Activated T-helper 2 cell treated with anti-CD3 and anti-CD28 coated beads, Interferon-gamma antibody, Interleukin-2, Interleukin-4, amounts not matched to agents 10 μg/mL and 5 μg/mL and 100 μg/mL, durations not matched to agents 14 hours and 24 hours and 36 hours (primary cell): ENCODE measurements at places on chromosomes 12 and 14.

DNA sequence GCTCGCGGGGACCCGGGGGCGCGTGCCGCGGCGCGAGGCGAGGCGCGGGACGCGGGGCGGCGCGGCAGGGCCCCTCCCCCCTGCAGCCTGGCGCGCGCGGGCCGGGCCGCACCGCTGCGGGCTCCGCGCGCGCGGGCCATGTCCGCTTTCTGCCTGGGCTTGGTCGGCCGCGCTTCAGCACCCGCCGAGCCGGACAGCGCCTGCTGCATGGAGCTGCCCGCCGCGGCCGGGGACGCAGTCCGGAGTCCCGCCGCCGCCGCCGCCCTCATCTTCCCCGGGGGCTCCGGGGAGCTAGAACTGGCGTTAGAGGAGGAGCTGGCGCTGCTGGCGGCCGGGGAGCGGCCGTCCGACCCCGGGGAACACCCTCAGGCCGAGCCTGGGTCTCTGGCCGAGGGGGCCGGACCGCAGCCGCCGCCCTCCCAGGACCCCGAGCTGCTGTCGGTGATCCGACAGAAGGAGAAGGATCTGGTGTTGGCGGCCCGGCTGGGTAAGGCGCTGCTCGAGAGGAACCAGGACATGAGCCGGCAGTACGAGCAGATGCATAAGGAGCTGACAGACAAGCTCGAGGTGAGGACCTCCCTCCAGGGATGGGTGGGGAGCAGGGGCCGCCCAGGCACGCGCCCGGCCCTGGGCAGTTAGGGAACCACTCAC is 820 bp downstream of the BICDL1 start:
- peak overlapping the region; percentile 90 for H3K27ac ChIP-seq
- H3K4me3 ChIP-seq, result peak overlapping the region; percentile 94
- H3K36me3 ChIP-seq, result peaks cover 47% of the 10 kb centered on the region
- peak; percentile 73 for DNase-seq
- peaks cover 46% of the 10 kb centered on the region for H3K4me1 ChIP-seq

DNA sequence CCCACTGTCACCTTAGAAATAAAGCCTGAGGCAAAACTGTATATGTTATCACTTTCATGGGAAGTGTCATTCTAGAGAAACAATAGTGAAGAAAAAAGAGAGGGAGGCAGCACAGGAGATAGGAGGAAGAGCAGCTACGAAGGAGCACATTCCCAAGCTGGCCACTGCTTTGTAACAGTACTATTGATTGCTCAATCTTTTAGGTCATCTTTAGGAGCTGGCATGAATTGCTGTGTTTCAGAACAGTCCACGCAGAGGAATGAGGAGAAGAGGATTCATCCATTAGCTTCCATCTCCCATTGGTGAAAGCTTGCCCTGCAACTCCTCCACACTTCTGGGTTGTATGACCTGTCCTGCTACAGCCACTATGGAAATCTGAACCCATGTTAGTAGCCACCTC is 372.5 kb upstream of the DDHD1 start:
- no peaks in the 10 kb centered on the region for H3K36me3 ChIP-seq
- no peak for DNase-seq
- H3K4me3 ChIP-seq, result no peak overlapping the region
- H3K4me1 ChIP-seq, result peaks cover 6% of the 10 kb centered on the region
- no peak overlapping the region for H3K27ac ChIP-seq

DNA sequence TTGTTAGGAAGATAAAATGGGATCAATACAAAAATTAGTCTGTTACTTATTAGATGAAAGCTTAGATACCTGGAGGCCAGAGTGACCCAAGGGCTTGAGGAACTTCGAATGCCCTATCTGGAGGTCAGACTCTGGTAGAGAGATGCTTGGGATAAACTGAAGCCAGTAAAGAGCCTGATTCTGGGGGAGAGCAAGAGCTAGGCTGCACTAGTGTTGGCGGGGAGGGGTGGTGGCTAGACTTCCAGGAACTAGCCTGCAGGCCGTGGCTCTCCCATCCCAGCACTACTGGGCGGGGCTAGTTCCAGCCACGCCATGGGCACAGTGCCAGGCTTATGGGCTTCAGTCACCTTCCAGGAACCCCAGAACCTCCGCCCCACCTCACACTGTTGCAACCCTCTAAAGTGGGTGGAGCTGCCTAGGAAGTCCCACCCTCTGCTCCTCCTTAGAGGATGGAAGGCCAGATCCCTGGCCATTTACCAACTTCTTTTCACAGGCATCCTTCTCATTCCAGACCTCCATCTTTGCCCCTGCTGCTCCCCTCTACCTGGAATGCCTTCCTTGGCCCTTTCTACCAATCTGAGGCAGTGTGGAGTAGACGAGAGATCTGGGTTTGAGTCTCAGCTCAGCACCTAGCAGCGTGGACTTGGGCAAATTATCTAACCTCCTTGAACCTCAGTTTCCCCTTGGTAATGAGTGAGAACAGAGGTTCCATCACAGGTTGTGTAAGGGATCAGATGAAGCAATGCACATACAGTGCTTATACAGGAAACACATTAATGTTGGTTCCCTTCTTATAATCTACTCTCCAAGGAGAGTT is 6.3 kb upstream of the NFE2 start:
- H3K4me1 ChIP-seq, result peaks cover 17% of the 10 kb centered on the region
- no peak for DNase-seq
- no peak overlapping the region for H3K27ac ChIP-seq
- H3K4me3 ChIP-seq, result no peak overlapping the region

- H3K4me3 ChIP-seq, result no peak overlapping the region
- H3K4me1 ChIP-seq, result peaks cover 20% of the 10 kb centered on the region
- no peaks in the 10 kb centered on the region for H3K27me3 ChIP-seq
- no peak for DNase-seq
- no peak overlapping the region for H3K27ac ChIP-seq
- peaks cover 3% of the 10 kb centered on the region for H3K36me3 ChIP-seq
Measured at GRCh38 chr12:93793983-93794382, 116.8 kb downstream of the CRADD start.

- no peak for DNase-seq
- peaks cover 4% of the 10 kb centered on the region for H3K4me1 ChIP-seq
- H3K4me3 ChIP-seq, result no peak overlapping the region
- no peak overlapping the region for H3K27ac ChIP-seq
Measured at GRCh38 chr14:36520601-36521525, 831 bp upstream of the NKX2-1 start.
